ENCODE measurements at places on chromosomes 16 and 17.

- no peak for DNase-seq
These were observed 6.5 kb downstream of the EIF1 start for GRCh38 chr17:41695134-41695661.

GRCh38 chr16:28106467-28107215, 43.1 kb upstream of the GSG1L start:
- peak; percentile 21 for DNase-seq

GRCh38 chr17:49003557-49004511, 6.6 kb downstream of the IGF2BP1 start:
- DNase-seq, result no peak

DNA sequence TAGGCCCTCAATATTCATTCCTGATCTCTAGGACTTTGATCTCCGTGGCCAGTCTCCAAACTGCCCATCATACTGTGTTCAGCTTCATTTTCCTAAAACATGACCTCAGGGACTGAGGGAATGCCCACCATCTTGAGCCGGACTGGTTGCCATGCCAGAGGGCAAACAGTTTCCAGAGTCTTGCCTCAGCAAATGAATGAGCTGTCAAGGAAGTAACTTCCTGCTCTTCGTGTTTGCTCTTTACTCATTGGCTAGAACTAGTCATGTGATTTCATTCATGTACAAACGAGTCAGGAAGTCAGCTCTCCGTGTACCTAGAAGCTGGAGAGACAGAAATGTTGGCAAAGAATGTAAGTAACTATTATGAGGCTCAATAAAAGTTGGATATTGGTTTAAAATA, 50.2 kb downstream of the ANKFN1 start:
- DNase-seq, result no peak

DNA sequence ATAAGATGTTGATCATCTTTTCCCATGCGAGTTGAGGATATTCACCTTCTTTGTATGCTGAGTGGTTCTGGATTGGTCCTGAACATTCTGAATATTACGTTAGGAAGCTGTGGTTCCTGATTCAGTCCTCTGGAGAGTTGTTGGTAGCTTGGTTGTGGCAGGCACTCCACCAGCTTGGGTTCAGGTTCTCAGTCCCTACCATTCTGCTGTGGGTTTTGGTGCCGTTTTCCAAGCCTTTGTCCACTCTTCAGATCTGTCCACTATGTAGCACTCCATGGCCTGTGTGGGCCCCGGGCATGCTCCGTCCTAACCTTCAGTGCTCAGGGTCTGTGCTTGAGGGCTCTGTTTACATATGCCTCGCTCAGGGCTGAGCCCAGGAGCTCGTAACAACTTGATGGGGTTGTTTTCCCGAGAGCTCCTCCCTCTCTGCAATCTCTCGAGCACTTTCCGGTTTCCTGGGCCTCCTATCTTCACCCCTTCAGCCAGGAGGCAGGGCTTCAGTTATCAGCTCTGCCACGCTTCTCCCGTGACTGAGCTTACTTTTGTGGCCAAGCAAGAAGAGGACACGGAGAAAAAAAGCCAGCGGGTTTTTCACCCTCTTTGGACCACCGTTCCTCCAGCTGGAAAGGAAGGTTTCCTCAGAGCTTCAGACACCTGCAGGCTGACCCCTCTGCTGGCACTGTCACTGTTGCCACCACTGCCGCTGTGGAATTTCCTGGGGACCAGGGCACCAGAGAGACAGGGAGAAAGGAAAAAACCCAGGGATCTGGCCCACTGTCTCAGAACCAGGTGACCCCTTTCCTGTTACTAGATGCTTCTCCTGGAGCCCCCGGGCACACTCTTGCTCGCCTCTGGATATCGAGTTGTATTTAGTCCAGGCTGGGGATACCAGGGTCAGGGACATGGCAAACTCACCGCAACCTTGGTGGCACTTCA, 19.6 kb downstream of the KIAA0513 start:
- DNase-seq, result no peak

DNA sequence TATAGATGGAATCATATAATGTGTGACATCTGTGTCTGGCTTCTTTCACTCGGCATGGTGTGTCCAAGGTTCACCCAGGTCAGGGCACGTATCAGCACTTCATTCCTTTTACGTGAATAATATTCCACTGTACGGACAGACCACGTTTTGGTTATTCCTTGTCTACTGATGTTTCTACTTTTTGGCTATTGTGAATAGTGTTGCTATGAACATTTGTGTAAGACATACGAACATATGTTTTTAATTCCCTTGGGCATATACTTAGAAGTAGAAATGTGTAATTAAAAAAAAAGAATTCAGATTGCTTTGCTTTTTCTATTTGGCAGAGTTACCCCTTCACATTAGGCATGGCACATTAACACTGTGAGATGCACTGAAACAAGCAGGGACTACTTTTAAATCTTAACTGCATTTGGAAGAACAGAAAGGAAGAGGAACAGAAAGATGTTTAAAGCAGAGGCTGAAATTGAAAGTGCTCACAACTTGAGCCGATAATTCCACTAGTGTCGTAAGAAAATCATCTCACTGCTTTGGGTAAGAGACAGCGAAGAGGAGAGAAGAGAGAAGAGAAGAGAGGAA, 105.3 kb downstream of the VPS53 start:
- DNase-seq, result no peak

DNA sequence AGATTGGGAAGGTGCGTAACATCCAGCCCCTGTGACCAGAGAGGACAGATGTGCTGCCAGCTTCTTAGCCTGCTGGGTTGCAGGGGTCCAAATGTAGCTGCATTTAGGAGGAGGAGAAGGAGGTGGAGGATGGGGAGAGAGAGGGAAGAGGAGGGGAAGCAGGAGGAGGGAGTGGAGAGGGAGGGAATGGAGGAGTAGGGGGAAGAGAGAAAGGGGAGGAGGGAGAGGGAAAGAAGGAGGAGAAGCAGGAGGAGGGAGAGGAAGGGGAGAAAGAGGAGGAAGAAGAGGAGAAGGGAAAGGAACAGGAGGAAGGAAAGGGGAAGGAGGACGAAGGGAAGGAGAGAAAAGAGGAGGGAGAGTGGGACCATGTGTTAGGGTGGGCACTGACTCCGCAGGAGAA, 108.6 kb downstream of the ABCC12 start:
- DNase-seq, result no peak

GRCh38 chr16:77062878-77063675, 127.9 kb upstream of the MON1B start:
- DNase-seq, result no peak

DNA sequence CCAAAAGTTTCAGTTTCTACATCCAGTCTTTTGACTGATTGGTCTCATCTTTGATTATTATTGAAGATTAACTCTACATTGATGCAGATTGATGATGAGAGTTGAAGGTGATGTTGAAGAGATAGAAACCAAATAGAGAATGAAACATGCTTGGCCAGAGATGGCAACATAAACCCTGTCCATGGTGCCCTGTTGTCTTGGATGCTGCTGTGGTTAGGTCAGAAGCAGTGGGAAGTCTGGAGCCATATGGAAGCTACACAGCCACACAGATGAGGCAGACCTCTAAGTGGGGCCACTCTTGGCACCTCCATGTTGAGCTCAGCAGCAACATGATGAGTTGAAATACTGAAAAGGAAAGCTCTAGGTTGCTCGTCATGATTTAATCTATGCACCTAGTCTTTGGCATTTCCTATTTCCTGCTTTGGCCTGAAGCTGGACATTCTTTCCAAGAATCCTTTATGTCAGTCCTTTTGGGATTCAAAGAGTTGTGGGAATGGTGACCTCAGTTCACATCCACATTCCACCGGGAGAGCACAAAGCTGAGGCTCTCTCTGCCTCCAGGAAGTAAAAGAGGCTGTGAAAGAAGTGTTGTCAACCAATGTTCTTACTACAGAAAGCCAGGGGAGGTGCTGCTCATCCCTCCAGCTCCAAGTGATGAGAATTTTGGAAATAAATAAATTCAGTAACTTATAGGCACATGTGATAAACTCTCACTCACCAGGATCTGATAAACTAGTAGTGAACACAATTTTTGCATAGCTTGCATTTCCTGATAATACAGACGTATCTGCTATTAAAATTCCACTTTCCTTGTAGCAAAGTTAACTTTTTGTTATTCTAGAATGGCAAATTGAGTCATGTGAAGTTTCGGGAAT, 127.7 kb upstream of the MAF start:
- DNase-seq, result no peak

DNA sequence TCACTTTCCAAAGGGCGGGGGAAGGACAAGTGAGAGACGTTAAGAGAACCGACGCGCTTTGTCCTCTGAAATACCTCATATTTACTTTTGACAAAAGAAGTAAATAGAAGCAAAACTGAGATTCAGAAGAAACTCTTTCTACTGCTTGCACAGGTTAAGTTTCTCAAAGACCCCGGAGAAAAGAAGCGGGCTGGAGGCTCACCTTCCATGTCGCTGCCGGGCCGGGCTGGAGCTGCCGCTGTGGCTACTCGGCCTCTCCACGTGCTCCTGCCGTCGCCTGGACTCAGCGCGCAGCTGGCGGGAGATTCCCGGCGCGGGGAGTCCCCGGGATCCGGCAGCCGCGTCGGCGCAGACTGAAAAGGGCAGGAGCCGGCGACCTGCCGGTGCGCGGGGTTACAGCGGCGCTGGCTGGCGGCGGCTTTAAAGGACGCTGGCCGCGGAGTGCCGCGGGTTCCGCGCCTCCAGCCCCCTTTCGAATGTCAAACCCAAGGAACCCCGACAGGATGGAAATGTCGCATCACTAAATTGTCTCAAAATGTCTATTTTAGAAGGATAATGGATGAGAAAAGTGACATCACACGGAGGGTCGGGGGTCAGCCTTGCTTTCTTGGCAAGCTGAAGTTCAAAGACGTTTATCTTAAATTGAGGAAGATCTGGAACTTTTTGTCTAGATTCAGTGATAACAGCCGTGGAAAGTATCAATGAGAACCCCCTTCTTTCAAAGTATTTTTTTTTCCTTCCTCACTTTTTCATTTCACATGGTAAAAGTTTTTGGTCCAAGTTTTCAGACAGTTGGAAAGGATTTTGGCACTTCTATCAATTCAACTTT, at the start of gene IKZF3:
Gene IKZF3, minus strand, starts transcription at position 395 of the 829 bp plus-strand sequence. Its CDS starts 186 bp downstream, at position 209.
- peak; percentile 77 for DNase-seq

DNA sequence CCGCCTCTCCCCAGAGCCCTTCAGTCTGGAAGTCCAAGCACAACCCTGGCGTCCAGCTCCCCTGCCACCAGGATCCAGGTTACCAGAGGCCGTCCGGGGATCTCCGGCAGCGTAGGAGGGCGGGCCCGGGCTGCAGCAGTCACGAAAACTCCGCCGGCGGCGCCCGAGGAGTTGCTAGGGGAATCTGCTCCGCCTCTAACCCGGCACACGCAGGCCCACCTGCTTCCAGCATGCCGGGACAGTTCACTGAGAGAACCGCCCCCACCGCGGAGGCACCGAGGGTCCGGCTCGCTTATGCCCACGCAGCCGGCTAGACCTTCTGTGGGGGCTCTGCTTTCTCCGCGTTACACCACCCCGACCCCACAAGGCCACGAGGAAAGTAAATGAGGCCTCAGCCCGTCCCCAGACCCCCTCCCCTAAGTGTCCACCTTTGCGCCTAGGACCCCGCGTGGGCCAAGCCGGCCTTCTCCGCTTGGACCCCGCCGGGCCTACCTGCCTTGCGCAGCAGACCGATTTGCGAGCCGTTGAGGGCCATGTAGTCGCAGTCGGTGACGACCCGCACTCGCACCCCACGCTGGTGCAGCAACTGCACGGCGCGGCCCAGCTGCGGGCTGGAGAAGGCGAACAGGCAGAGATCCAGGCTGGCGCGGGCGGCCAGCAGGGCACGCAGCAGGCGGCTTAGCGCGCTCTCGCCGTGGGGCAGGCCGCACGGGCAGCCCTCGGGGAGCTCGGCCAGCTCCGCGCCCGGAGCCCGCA, 587 bp downstream of the PLD6 start:
- DNase-seq, result peak; percentile 70

Data from activated naive CD4-positive, alpha-beta T cell treated with anti-CD3 and anti-CD28 coated beads, Interleukin-2, amount 50 U/mL, for 72 hours (primary cell).